Psoas muscle (tissue), 8 donors: ENCODE measurements at places on chromosomes 12 and 14. TPM values are rescaled to one million over a fixed set of nuclear protein-coding genes. Genes with fewer than 3 reads are reported as not detected.

DNA sequence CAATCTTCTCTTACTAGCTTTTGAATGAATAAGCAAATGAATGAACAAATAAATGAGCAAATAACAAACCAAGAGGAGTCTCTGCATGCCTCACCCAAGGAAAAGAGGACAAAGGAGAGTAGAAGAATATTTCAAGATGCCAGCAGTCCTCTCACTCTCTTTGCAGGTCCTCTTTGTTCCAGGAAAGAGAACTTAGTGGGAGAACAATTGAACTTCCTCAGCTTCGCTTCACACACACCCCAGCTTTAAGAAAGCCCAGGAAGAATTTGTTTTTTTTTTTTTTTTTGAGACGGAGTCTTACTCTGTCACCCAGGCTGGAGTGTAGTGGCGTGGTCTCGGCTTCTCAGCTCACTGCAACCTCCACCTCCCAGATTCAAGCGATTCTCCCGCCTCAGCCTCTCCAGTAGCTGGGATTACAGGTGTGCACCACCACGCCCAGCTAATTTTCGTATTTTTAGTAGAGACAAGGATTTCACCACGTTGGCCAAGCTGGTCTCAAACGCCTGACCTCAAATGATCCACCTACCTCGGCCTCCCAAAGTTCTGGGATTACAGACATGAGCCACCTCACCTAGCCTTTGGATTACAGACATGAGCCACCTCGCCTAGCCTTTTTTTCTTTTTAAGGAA lies 20.4 kb downstream of the KRT18 start:
- DNase-seq: no peak

Gene TMEM52B
- not detected for polyA plus RNA-seq

Gene LRRC9
- not detected for polyA plus RNA-seq

Gene REP15
- 1.1 TPM for polyA plus RNA-seq
